ENCODE measurements at places on chromosomes 2 and 18. TPM values are rescaled to one million over a fixed set of nuclear protein-coding genes. Genes with fewer than 3 reads are reported as not detected.
A peak's percentile ranks its signal among the peaks of the same experiment; 100 is the strongest.

- H3K27ac ChIP-seq: no peak overlapping the region
- DNase-seq: no peak
Observed at GRCh38 chr2:23526114-23526513, 141.1 kb downstream of the KLHL29 start.

Gene SNTG2
- 0.48 TPM for polyA plus RNA-seq

GRCh38 chr2:85588236-85588635 lies 4.0 kb downstream of the VAMP5 start:
- no peak overlapping the region for H3K27ac ChIP-seq
- no peaks in the 10 kb centered on the region for H3K27me3 ChIP-seq
- H3K36me3 ChIP-seq: no peaks in the 10 kb centered on the region
- H3K4me1 ChIP-seq: peaks cover 23% of the 10 kb centered on the region
- no peak overlapping the region for H3K4me3 ChIP-seq
- DNase-seq: no peak

GRCh38 chr2:236239276-236240065 lies 24.7 kb downstream of the ASB18 start:
- peaks cover 70% of the 10 kb centered on the region for H3K27me3 ChIP-seq
- no peak overlapping the region for H3K4me3 ChIP-seq
- DNase-seq: no peak

DNA sequence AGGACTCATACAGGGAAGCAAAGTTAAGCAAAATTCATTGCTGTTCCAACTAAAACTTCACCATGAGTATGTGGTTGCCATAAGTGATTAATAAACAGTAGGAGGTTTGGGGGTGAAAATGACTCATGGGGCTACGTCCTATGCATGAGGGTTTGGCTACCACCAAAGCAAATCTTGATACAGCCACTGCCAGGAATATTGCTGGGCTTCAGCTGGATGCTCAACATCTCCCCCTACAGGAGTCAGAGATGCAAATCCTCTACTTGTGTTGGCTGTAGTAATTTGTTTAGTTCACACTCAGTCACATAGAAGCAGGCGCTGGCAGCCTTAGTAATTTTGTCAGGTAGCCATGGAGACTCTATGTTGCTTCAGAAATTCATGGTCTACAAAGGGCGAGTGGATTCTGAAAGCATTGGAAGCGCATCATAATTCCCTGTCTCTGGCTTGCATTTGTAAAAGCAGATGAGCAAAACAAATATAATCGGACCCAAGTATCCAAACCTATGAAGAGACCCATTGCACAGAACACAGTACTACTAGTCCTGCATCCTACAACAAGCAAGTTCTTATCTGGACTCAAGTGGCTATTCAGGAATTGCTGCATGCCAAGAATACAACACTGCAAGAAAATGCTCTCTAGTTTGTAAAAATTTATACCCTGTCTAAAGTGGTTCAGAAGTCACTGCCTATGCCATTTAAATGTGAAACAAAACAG lies 76.0 kb downstream of the CD28 start:
- no peak overlapping the region for H3K27ac ChIP-seq
- no peaks in the 10 kb centered on the region for H3K36me3 ChIP-seq
- peak; percentile 45 for DNase-seq
- peaks cover 8% of the 10 kb centered on the region for H3K4me1 ChIP-seq

GRCh38 chr2:4604767-4605166 lies 901.4 kb downstream of the DCDC2C start:
- no peaks in the 10 kb centered on the region for H3K36me3 ChIP-seq
- H3K4me3 ChIP-seq: no peak overlapping the region
- H3K27ac ChIP-seq: no peak overlapping the region
- no peak for DNase-seq
- H3K27me3 ChIP-seq: no peaks in the 10 kb centered on the region

DNA sequence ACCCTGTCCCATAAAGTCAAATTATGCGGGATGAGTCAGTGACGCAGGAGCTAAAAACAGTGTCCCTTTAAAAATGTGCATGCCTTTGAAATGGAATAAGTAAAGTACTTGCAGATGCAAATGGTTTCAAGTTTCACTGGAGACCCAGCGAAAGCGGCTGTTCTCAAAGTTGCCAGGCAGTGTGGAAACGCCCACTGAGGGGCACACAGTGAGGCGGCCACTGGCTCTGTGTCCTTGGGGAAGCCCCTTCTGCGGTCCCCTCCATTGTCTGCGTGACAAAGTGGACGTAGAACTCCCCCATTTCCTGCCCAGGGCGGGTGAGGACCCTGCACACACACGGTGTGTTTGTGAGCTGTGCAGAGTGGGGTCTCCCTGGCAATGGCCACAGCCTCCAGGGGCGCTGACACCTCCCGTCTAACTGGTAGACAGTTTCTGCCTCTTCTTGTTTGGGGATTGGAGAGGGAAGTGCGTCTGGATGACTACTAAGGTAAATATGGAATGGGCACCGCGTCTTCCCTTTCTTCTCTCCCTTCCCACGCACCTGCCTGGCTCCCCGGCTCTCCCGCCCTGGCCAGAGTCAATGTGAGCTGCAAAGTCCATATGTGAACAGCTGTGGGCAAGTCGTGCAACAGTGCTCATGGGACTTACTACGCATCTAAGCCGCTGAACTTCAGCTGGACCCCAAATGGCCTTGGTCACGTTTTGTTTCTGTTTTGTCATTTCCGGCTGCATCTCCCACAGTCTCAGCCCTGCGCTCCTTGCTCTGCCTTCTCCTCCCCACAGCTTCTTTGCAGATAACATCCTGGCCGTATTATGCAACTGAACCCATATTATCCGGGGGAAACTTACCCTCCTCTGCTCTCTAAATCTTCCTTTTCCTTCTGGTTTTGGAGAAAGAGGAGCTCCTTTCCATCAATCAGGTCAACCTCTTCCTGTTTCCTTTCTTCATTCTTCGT lies 33.7 kb upstream of the ZNF516 start:
- peak overlapping the region; percentile 47 for H3K27ac ChIP-seq
- H3K4me3 ChIP-seq: peak overlapping the region; percentile 20
- peaks cover 3% of the 10 kb centered on the region for H3K4me1 ChIP-seq

DNA sequence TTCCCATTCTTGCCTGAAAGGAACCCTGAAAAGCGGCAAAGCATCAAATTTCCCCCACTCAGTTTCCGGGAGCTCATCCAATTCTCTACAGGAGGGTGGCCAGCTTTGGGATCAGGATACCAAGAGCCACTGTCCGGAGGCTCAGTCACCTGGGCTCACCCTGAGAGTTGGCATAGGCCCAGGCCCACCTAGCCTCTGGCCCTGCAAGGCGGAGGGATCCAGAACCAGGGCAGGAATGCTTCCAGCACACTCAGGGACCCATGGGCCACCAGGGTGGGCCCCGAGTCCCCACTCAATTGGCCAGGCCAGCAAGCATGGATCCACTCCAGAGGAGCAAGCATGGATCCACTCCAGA lies 432.9 kb upstream of the MYT1L start:
- H3K4me1 ChIP-seq: no peaks in the 10 kb centered on the region
- H3K4me3 ChIP-seq: no peak overlapping the region
- no peak overlapping the region for H3K27ac ChIP-seq
- H3K27me3 ChIP-seq: no peaks in the 10 kb centered on the region
- no peaks in the 10 kb centered on the region for H3K36me3 ChIP-seq
- no peak for DNase-seq

- H3K4me1 ChIP-seq: peaks cover 6% of the 10 kb centered on the region
- H3K27me3 ChIP-seq: no peaks in the 10 kb centered on the region
- H3K4me3 ChIP-seq: no peak overlapping the region
- DNase-seq: no peak
- H3K36me3 ChIP-seq: no peaks in the 10 kb centered on the region
- H3K27ac ChIP-seq: no peak overlapping the region
Observed at GRCh38 chr2:6880200-6880733, 2.7 kb downstream of the RSAD2 start.

Gene IL1RN
- 0.39 TPM for polyA plus RNA-seq

GRCh38 chr18:28820353-28820752 lies 643.4 kb upstream of the CDH2 start:
- no peaks in the 10 kb centered on the region for H3K27me3 ChIP-seq
- H3K4me3 ChIP-seq: no peak overlapping the region
- H3K36me3 ChIP-seq: no peaks in the 10 kb centered on the region
- H3K4me1 ChIP-seq: no peaks in the 10 kb centered on the region

Gene FAM161A
- polyA plus RNA-seq: 7.4 TPM

Gene GATA6
- polyA plus RNA-seq: 85.1 TPM

Gene POMC
- polyA plus RNA-seq: 4.0 TPM

Gene ESPNL
- 1.5 TPM for polyA plus RNA-seq

GRCh38 chr2:65053199-65053598 lies 3.0 kb upstream of the CEP68 start:
- DNase-seq: no peak
- no peak overlapping the region for H3K4me3 ChIP-seq
- H3K27ac ChIP-seq: no peak overlapping the region
- peaks cover 10% of the 10 kb centered on the region for H3K4me1 ChIP-seq
- no peaks in the 10 kb centered on the region for H3K27me3 ChIP-seq

DNA sequence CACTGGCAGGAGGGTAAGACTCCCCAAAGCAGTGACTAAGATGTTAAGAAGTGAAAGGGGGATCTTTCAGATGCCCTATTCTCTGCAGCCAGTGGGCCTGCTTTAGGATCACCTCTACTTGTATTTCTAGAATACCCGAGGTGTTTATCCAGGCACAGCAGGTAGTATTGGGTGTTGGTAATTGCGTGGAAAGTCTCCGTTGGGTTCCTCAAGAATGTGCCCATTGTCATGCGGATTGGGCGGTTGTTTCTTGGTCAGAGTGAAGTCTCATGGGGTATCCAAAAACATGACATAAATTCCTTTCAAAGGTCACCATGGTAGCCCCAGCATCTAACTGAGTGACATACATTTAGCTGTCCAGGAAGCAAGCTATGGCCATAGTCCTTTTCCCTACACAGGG lies 308.8 kb downstream of the RPIA start:
- no peak overlapping the region for H3K4me3 ChIP-seq
- no peaks in the 10 kb centered on the region for H3K4me1 ChIP-seq
- H3K36me3 ChIP-seq: no peaks in the 10 kb centered on the region
- DNase-seq: no peak
- H3K27ac ChIP-seq: no peak overlapping the region

Gene TGFA
- polyA plus RNA-seq: 8.4 TPM

DNA sequence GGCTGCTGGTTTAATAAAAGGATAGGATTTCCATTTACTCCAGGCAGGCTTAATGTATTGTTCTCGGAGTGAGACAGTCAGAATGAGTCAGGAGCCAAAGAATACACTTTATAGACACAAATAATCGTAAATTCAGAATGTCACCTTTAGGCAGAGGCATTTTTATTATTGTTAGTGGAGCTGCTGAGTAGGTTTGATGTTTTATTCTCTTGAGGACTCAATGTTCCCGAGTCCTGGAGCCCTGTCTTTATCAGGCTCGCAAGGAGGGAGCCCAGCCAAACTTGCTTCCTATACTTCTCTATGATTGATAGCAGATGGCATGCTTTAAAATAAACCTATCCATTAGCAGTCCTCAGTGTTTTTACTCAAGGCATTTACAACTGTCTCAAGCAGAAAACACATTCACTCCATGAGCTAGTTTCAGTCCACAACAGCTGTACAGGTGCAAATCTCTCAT lies 492.3 kb upstream of the ZEB2 start:
- no peak for DNase-seq
- H3K4me1 ChIP-seq: no peaks in the 10 kb centered on the region
- H3K36me3 ChIP-seq: no peaks in the 10 kb centered on the region
- H3K27me3 ChIP-seq: no peaks in the 10 kb centered on the region
- no peak overlapping the region for H3K4me3 ChIP-seq
- H3K27ac ChIP-seq: no peak overlapping the region

Gene GPR45
- polyA plus RNA-seq: 0.09 TPM

DNA sequence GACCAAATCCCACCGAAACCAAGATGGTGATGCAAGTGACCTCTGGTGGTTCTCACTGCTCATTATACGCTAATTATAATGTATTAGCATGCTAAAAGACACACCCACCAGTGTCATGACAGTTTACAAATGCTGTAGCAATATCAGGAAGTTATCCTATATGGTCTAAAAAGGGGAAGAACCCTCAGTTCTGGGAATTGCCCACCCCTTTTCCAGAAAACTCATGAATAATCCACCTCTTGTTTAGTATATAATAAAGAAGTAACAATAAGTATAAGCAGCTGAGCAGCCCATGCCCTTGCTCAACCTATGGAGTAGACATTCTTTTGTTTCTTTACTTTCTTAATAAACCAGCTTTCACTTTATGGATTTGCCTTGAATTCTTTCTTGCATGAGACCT lies 31.0 kb upstream of the FMNL2 start:
- H3K27ac ChIP-seq: no peak overlapping the region
- H3K4me3 ChIP-seq: no peak overlapping the region
- DNase-seq: no peak
- peaks cover 3% of the 10 kb centered on the region for H3K27me3 ChIP-seq

GRCh38 chr18:13461936-13462335 lies 243.4 kb downstream of the LDLRAD4 start:
- H3K4me1 ChIP-seq: no peaks in the 10 kb centered on the region
- no peak overlapping the region for H3K4me3 ChIP-seq
- H3K27me3 ChIP-seq: no peaks in the 10 kb centered on the region
- no peak for DNase-seq

- DNase-seq: no peak
- H3K36me3 ChIP-seq: no peaks in the 10 kb centered on the region
- H3K4me1 ChIP-seq: no peaks in the 10 kb centered on the region
- H3K27ac ChIP-seq: no peak overlapping the region
Observed at GRCh38 chr2:174752403-174753037, 11.8 kb downstream of the CHRNA1 start.

Gene TTLL4
- polyA plus RNA-seq: 31.7 TPM

Gene SFT2D3
- polyA plus RNA-seq: not detected

Gene FRZB
- 34.5 TPM for polyA plus RNA-seq

DNA sequence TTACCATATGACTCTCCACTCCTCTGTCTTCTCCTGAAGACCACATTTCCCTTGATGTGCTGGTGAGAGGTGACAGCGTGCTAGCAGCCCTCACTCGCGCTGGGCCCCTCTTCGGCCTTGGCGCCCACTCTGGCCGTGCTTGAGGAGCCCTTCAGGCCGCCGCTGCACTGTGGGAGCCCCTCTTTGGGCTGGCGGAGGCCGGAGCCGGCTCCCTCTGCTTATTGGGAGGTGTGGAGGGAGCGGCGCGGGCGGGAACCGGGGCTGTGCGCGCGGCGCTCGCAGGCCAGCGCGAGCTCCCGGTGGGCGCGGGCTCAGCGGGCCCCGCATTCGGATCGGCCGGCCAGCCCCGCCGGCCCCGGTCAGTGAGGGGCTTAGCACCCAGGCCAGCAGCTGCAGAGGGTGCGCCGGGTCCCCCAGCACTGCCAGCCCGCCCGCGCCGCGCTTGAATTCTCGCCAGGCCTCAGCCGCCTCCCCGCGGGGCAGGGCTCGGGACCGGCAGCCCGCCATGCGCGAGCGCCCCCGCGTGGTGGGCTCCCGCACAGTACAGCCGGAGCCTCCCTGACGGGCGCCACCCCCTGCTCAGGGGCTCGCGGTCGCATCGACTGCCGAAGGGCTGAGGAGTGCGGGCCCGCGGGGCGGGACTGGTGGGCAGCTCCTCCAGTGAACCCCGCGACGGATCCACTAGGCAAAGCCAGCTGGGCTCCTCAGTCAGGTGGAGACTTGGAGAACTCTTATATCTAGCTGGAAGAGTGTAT lies 246.6 kb upstream of the REG3G start:
- H3K27ac ChIP-seq: no peak overlapping the region
- DNase-seq: no peak
- no peaks in the 10 kb centered on the region for H3K27me3 ChIP-seq
- no peaks in the 10 kb centered on the region for H3K36me3 ChIP-seq

Gene DSC1
- 0.04 TPM for polyA plus RNA-seq

All from large intestine (tissue), 12 donors.